Stimulated activated CD4-positive, alpha-beta T cell treated with anti-CD3 and anti-CD28 coated beads, Interleukin-15, amount 100 ng/mL, for 24 hours (primary cell): ENCODE measurements at places on chromosomes 6 and 20.
A peak's percentile ranks its signal among the peaks of the same experiment; 100 is the strongest.

GRCh38 chr20:2544211-2544610 is 7.8 kb downstream of the TMC2 start:
- DNase-seq, result no peak

DNA sequence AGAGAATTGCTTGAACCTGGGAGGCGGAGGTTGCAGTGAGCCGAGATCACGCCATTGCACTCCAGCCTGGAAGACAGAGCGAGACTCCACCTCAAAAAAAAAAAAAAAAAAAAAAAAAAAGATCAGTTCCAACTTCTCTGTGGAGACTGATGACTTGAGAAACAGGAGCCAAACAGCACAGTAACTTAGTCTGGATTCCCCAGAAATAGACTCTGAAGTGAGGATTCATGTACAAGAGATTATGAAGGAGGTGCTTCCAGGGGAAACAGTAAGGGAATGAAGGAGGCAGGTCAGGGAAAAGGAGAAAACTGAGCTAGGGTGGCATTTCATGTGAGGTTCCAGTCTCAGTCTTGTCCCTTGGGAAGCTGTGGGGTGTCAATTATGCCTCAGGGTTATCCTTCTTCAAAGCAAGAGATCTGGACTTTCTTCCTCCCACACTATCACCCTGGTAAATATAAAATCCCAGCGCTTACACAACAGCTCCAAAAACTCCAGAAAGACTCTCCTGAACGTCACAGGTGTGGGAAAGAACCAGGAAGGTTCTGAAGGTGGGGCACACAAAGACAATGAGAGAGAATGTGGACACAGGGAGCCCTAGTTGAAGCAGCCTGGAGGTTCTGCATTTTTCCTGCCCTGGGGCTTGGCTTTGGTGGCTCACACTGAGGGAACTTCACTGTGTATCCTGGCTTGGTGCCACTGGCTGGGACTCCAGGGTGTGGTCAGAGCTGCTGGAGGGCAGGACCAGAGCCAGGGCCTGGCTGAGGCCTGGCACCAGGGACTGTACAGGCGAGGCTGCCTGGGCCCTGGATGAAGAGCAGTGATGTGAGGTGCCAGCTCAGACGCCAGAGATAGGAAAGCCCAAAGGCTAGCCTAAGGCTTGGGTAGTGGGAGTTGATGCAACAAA is 46.8 kb downstream of the PCNA start:
- DNase-seq, result no peak

GRCh38 chr6:86215323-86215722 is 572.6 kb upstream of the SYNCRIP start:
- no peak for DNase-seq

DNA sequence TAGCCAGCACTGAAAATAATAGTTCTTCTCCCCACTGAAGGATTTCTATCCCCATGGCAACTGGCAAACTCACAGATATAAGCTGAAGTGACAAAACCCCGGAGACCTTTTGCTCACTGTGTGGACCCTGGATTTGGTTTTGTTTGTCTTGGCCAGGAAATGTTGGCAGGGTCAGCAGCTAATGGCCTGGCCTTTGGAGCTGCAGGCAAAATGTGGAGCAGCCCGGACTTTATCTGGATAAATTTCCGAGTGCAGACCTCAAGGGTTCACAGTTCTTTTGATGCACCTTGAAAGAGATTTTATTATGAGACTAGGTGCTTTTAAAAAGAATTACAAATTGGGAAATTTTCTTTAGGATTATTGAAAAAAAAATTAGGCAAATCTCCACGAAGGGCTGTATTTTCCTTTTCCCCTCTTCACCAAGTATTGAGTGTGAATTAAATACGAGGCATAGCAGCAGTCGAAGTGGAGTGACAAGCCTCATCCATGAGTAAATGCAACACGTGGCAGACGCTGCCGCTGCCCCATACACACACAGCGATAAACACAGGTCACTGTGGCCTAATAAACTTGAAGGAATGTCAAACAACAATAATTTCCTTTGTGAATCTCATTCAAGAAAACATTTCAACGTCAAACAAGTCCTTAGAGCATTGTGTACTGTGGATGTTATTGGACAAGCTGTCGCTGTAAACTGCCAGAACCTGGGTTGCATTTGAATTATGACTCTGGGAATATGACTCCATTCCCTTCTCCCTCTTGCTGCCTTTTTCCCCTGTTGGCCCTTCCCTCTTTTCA is 35.1 kb upstream of the CCN6 start:
- no peak for DNase-seq

GRCh38 chr6:139415365-139415764 is 40.9 kb upstream of the CITED2 start:
- no peak for DNase-seq

DNA sequence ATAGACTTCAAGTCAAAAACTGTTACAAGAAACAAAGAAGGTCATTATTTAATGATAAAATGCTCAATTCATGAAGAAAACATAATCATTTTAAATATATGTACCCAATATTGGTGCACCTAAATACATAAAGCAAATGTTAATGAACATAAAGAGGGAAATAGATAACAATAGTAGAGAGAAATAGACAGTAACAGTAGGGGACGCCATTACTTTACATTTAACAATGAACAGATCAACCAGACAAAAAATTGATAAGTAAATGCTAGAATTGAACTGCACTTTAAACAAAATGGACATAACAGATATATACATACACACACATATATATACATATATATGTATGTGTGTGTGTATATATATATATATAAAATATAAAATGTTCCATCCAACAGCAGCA is 37.4 kb downstream of the IL22RA2 start:
- DNase-seq, result no peak

DNA sequence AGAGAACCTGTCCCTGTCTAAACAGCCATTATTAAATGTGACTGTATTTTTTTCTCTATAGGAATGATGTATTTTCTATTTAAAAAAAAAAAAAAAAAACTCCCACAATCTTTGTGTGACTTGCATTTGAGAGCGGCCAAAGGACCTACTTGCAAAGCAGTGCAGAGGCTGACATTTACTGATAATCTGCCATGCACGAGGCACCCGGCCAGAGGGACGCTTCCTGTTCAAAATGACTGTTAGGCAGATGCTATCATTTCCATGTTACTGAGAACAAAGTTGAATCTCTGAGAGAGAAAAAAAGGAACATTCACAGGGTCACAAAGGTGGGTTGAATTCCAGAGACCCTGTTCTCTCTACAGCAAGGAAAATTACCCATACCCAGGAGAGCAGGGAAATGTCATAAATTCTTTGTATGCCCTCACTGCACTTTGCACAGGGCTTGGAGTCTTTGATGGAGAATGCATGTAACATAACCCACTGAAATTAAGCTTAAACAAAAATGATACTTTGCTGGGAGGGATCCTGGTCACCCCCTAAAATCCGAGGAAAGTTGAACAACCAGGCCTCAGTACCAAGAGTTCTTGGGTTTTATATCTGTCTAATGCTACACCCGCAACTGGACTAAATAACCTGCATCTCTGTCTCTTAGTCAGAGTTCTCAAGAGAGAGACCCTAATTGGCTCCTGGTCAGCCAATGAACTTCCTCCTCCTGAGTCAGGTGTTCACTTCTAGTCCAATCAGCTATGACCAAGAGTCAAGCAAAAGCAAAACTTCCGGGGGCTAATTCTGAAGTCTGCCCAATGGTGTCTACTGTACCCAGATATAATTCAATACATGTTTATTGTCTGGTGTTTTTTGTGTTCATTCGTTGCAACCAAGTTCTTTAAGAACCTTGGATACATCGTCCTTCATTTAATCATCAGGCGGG is 61.2 kb downstream of the GCLC start:
- peak; percentile 12 for DNase-seq

GRCh38 chr20:40467703-40468411 is 221.2 kb downstream of the MAFB start:
- no peak for DNase-seq

GRCh38 chr6:20657274-20657800 is 123.1 kb downstream of the CDKAL1 start:
- DNase-seq, result no peak

DNA sequence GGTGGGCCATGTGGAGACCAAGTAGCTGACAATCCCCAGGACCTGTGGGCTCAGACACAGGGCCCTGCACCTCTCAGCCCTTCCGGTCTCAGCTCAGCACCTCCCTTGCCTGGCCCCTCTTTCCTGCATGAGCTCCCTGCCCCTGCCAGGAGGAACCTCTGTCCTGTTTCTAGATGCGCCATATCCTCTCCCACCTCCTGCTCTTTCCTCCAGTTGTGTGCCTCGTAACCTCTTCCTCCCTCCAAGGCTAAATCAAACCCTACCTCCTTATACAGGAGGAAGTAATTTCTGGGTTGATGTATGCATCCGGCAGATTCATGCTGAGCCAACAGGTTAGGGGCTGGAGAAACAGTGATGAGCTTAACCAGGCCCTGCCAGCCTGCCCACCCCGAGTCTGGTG is 30.9 kb downstream of the ITPR3 start:
- DNase-seq, result no peak

DNA sequence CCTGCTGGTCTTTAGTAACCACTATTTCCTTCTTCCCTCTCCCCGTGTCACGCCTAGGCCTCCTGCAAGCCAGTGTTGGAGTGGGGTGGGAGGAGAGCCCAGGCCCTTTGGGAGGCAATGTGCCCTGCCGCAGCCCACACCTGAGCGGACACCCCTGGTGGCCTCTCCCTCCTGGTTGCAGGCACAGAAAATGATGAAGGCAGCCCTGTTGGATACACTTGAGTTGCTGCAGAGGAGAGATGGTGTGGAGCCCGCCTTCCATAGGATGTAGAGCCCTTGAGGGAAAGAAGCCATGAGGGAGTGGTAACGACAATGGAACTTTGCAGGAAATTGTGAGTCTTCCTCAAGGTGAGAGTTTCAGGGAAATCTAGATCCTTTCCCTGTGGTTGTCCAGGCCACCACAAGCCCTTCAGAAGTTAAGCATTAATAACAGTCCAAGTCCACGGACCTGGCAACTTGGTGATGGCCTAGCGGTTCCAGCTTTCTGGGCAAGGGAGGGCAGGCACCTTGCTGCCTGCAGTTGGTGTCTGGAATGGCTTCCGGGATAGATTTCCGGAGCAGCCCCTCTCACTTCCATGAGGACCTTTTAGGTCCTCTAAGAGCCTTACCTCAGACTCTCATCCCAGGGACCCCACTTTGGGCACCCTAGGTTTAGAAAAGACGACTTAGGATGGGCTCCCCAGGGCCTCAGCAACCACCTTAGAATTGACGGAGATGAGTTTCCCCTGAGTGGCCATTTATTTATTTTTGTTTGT is 67.3 kb upstream of the NXT1 start:
- no peak for DNase-seq

DNA sequence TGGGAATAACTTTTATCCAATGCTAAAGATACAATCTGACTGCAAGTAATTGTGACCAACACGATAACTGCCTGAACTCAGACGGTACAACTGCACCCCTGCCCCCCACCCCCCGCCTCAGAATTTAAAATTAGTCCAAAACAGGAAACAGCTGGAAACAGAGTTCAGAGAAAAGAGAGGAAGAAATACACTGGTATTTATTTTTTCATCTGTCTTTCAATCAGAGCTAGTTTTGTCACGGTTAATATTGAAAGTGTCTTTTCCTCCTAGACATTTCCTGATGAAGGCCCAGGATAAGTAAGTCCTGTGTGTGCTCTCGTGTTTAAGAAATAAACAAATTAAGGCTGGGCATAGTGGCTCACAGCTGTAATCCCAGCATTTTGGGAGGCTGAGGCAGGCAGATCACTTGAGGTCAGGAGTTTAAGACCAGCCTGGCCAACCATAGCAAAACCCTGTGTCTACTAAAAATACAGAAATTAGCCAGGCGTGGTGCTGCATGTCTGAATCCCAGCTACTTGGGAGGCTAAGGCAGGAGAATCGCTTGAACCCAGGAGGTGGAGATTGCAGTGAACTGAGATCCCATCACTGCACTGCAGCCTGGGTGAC is 21.5 kb downstream of the ACSS1 start:
- no peak for DNase-seq

DNA sequence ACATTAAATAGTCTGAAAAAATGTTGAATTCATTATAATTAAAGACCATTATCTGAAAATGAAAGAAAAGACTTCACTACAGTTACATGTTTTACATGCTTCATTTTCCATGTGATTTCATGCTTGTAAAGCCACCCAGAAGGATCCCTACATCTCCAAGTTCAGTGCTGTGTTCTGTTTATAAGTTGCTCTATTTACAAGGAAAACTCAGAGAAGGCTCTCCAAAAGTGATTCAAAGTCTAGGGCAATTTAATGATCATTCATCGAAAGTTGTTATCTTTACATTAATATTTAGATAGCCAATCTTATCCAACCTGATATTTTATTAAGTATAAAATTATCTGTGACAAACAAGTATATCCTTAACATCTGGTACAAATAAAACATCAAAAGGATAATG is 494.9 kb upstream of the RNF217 start:
- no peak for DNase-seq

- DNase-seq, result no peak
Observed at GRCh38 chr6:168959696-168960095, 293.9 kb downstream of the THBS2 start.

DNA sequence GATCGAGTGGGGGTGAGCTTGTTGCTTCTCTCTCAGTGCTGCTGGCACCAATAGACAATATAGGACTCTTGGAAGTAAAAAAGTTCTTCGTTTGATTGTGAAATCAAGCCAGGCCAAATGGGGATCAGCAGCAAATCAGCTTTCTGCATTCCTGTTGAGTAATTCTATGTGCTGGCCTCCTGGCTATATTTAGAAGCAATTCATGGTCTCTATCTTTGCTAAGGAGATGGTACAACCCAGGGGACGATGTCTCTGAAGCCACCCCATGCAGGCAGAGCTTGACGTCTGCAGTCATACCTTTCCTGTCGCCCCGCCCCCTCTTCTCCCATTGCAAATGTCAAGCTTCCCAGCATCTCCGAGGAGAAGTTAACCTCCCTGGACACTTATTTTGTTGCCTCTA is 199.1 kb downstream of the SCP2D1 start:
- DNase-seq, result no peak

GRCh38 chr20:36359668-36360406 is 53.7 kb downstream of the DLGAP4 start:
- no peak for DNase-seq

- DNase-seq, result no peak
Observed at GRCh38 chr6:51218181-51218580, 399.5 kb downstream of the TFAP2B start.

- no peak for DNase-seq
Observed at GRCh38 chr6:168620578-168620977, 179.6 kb downstream of the SMOC2 start.

GRCh38 chr6:88520445-88520844 is 354.3 kb upstream of the CNR1 start:
- no peak for DNase-seq

DNA sequence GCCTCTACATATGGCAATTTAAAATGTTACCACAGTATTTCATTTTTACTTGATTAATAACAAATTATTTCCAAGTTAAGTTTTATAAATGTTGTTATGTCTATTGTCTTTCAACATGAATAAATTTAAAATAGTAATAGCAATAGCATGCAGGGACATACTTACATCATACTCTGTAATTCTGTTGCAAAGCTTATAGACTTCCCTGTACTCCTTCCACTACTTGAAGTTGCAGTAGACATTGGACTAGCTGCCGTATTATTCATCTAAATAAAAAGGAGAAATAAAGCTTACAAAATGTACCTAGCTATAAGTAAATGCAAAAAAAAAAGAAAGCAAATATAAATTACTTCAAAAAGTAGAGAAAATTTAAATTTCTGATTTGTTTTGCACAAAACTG is 12.7 kb downstream of the SUPT3H start:
- no peak for DNase-seq
